ENCODE measurements at places on chromosomes 13 and 19.

DNA sequence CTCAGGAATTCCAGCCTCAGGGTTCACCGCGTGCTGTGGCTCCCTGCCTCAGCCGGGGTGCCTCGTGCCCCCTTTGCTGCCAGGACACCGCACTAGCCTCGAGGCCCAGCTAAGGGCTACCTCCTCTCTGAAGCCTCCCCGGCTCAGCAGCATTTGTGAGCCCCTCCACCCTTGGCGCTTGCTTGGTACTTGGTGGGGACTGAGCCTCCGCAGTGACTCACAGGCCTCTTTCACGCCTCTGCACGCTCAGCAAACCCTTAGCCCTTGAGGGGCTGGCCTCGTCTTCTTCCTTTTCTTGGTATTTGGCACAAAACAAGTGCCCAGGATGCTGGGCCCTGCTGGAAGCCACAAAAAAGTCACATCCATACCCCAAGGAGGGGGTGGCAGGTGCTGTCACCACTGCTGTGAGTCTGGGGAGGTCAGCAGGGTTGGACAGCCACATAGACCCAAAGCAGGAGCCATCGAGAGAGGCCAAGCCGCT, 85.4 kb upstream of the TM9SF2 start:
- H3K4me1 ChIP-seq = peaks cover 62% of the 10 kb centered on the region
- DNase-seq = no peak
- no peaks in the 10 kb centered on the region for H3K27me3 ChIP-seq

DNA sequence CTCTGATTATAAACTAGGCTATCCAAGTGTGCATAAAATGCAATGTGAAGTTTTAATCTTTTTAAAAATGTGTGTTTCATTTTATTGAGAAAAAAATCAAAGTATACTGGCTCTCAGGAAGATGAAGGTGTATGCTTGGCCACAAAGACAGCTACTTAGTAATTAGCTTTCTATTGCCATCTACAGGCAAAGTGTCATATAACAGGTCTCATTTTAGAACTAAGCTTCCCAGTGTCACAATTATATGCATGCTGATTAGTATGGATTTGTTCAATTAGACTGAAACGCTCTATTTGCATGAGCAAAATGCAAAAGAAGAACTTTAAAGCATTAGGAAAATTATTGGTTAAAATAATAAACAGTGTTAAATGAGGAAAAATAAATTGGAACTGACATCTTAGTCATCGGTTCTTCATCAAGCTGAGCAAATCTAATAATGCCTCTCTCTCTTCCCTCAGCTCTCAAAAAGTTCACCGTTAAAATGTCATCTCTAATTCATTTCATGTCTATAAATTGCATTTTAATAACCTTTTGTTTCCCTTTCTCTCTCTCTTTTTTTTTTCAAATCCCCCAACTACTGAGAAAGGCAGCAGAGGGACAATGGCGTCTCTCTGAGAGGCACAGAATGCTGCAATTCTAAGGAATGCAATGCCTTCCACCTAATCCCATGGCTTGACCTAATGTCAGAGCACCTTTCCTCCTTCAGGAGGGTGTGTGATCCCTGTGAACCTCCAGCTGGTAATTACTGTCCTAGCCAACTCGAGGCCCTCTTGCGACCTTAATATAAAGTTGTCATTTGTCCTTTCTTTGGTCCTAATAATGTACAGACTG, 313.1 kb upstream of the MAB21L1 start:
- H3K4me3 ChIP-seq = no peak overlapping the region
- H3K36me3 ChIP-seq = no peaks in the 10 kb centered on the region
- no peak for DNase-seq
- H3K27me3 ChIP-seq = no peaks in the 10 kb centered on the region

- H3K27me3 ChIP-seq = no peaks in the 10 kb centered on the region
- H3K36me3 ChIP-seq = no peaks in the 10 kb centered on the region
- no peaks in the 10 kb centered on the region for H3K4me1 ChIP-seq
- no peak for DNase-seq
- no peak overlapping the region for H3K4me3 ChIP-seq
Observed at GRCh38 chr13:37884674-37885073, 15.1 kb upstream of the TRPC4 start.

GRCh38 chr19:17406887-17407196, 1.4 kb upstream of the BST2 start:
- no peaks in the 10 kb centered on the region for H3K27me3 ChIP-seq
- no peak for DNase-seq
- peaks cover 12% of the 10 kb centered on the region for H3K4me1 ChIP-seq
- peak overlapping the region; percentile 67 for H3K4me3 ChIP-seq
- peak overlapping the region; percentile 81 for H3K27ac ChIP-seq
- no peaks in the 10 kb centered on the region for H3K36me3 ChIP-seq

DNA sequence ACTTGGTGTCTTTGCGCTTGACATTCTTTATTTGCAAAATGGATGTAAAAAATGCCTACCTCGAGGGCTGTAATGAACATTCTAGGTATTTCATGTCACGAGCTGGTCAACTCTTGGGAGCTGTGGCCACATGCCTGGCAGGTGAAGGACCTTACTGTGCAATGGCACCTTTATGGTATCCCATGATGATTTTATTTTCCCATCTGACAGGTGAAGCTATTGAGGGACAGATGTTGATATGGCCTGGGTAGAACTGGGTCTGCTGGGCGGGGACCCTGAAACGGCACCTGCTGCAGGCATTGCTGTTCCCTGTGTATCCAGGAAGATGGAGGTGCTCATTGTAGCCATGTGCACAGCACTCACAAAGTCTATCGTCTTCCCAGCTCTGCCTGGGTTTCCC, 332.2 kb downstream of the TEX29 start:
- no peak overlapping the region for H3K27ac ChIP-seq
- H3K4me1 ChIP-seq = no peaks in the 10 kb centered on the region
- no peak for DNase-seq
- H3K27me3 ChIP-seq = peaks cover 6% of the 10 kb centered on the region
- H3K4me3 ChIP-seq = no peak overlapping the region

DNA sequence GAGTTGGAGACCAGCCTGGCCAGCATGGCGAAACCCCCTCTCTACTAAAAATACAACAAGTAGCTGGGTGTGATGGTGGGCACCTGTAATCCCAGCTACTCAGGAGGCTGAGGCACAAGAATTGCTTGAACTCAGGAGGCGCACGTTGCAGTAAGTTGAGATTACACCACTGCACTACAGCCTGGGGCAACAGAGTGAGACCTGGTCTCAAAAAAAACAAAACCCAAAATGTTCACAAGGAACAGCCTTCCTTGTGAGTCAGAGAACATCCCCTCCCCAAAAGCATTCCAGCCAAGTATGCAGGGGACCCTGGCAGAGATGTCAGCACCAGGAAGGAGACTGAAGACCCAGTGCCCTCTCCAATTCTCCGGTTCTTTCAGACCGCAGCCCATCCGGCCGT, 314.9 kb upstream of the TSHZ3 start:
- H3K36me3 ChIP-seq = no peaks in the 10 kb centered on the region
- no peak overlapping the region for H3K4me3 ChIP-seq
- DNase-seq = no peak
- H3K27ac ChIP-seq = no peak overlapping the region

- no peaks in the 10 kb centered on the region for H3K4me1 ChIP-seq
- peaks cover 13% of the 10 kb centered on the region for H3K27me3 ChIP-seq
- no peak for DNase-seq
- no peak overlapping the region for H3K4me3 ChIP-seq
- H3K36me3 ChIP-seq = no peaks in the 10 kb centered on the region
Observed at GRCh38 chr19:33324628-33325027, 22.3 kb upstream of the CEBPA start.

- no peaks in the 10 kb centered on the region for H3K4me1 ChIP-seq
- no peak overlapping the region for H3K4me3 ChIP-seq
- no peak overlapping the region for H3K27ac ChIP-seq
- no peak for DNase-seq
- H3K36me3 ChIP-seq = no peaks in the 10 kb centered on the region
- no peaks in the 10 kb centered on the region for H3K27me3 ChIP-seq
Observed at GRCh38 chr19:8238251-8238650, 29.1 kb downstream of the CERS4 start.

- DNase-seq = no peak
- no peaks in the 10 kb centered on the region for H3K4me1 ChIP-seq
- no peak overlapping the region for H3K27ac ChIP-seq
- H3K36me3 ChIP-seq = no peaks in the 10 kb centered on the region
- H3K4me3 ChIP-seq = no peak overlapping the region
Observed at GRCh38 chr19:54670576-54671357, 8.0 kb downstream of the LILRB4 start.

- DNase-seq = no peak
- H3K36me3 ChIP-seq = no peaks in the 10 kb centered on the region
- H3K4me3 ChIP-seq = no peak overlapping the region
- no peak overlapping the region for H3K27ac ChIP-seq
Observed at GRCh38 chr13:101935828-101936227, 466.0 kb downstream of the FGF14 start.

- no peak overlapping the region for H3K4me3 ChIP-seq
- no peaks in the 10 kb centered on the region for H3K36me3 ChIP-seq
- no peak overlapping the region for H3K27ac ChIP-seq
- no peaks in the 10 kb centered on the region for H3K27me3 ChIP-seq
- DNase-seq = no peak
Observed at GRCh38 chr13:49020940-49021553, 45.3 kb downstream of the FNDC3A start.

- peak overlapping the region; percentile 82 for H3K27ac ChIP-seq
- DNase-seq = no peak
Observed at GRCh38 chr13:102774214-102774568, 605 bp upstream of the TEX30 start.

DNA sequence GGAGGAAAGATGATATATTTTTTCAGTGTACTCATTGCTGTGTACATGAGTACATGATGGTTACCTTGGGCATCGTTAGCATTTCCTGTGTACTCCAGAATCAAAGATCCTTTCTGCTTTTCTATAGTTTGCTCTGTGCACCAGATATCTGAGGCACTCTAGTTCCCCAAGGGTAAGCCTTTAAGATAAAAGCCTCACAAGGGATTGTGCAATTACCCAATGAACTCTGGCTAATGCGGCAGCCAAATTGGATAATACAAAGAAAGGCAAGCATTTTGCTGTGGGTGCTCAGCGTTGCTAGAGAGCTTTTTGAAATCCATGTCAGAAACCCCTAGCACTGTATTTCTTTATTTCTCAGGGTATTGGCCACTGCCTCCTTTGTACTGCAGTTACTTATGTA, 2.9 kb downstream of the CYSLTR2 start:
- H3K4me1 ChIP-seq = peaks cover 13% of the 10 kb centered on the region
- no peak overlapping the region for H3K27ac ChIP-seq
- no peaks in the 10 kb centered on the region for H3K36me3 ChIP-seq
- no peaks in the 10 kb centered on the region for H3K27me3 ChIP-seq
- DNase-seq = no peak

GRCh38 chr19:52685811-52686210, 47.7 kb upstream of the ZNF83 start:
- no peak overlapping the region for H3K4me3 ChIP-seq

DNA sequence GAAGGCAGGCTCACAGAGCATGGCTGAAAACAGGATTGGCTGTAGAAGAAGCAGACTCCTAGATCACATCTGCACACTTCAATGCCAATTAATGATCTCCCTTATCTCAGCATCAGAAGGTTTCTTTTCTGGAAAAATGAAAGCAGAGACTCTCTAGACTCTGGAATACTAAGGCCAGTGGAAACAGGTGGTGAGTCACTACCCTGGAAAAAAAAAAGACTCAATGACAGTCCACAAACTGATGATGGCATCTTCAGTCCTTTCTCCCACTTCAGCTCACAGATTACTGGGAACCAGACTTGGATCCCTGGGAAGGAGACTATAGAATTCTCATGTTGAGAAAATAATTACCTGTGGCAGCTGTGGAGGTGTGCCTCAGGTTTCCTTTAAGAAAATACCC, 47.5 kb upstream of the MBNL2 start:
- no peaks in the 10 kb centered on the region for H3K4me1 ChIP-seq
- no peak overlapping the region for H3K27ac ChIP-seq
- H3K36me3 ChIP-seq = no peaks in the 10 kb centered on the region
- DNase-seq = no peak

DNA sequence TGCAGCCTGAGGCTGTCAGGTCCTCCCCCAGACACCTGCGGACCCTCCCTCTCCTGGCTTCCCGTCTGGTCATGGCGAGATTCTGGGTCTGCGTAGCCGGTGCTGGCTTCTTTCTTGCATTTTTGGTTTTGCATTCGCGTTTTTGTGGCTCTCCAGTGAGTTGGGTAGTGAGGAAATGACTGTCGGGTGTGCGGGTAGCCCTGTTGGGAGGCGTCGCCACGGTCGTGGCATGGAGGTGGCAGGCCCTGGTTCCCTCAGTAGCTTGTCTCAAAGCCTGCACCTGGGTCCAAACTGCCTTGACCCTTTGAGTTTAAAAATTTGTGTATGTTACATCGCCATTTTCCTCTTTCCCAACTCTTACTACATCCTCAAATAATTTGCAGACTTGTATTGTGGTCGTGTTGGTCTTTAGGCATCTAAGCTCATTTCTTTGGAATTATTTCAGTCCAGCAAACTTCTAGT, 344 bp downstream of the NHLRC3 start:
- H3K27ac ChIP-seq = peak overlapping the region; percentile 75
- peaks cover 15% of the 10 kb centered on the region for H3K4me1 ChIP-seq
- H3K36me3 ChIP-seq = no peaks in the 10 kb centered on the region
- H3K4me3 ChIP-seq = peak overlapping the region; percentile 93
- peak; percentile 51 for DNase-seq
- H3K27me3 ChIP-seq = no peaks in the 10 kb centered on the region

DNA sequence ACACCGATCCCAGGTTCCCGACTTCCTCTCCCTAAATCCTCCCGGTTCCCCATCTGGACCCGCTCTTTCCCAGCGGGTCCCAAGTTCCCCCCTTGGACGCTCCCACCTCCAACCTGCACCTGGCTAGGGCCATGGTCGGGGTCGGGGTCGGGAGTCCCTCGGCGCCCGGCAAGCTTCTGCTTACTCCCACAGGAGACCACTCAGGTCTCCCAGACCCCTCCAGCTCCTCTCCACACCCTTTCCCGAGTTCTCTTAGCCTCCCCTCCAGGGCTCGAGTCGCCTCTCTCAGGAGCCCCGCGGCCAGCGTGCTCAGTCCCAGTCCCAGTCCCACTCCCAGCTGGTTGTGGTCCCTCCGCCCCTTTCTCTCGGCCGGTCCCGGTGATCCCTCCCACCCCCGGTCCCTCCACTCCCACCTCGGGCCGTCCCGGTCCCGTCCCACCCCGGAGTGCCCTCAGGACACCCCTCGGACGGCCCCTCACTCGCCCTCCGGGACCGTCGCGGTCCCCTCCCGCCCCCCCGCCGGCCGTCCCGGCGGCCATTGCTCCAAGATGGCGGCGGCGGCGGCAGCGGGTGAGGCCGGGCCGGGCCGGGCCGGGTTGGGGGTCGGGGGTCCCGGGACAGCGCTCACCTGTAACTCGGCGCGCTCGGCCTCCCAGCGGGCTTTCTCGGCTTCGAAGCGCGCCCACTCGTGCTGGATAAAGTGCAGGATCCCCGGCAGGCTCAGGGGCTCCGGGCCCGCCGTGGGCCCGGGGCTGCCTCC, at the start of gene FKRP:
Gene FKRP (plus strand): TSS at position 537 of the 760 bp plus-strand sequence. CDS start 9,394 bp downstream, outside the sequence.
- H3K27ac ChIP-seq = peak within 1 kb of the TSS; percentile 56
- peaks cover 59% of the 10 kb centered on the region for H3K4me1 ChIP-seq
- peak within 1 kb of the TSS; percentile 95 for H3K4me3 ChIP-seq
- no peaks in the 10 kb centered on the region for H3K27me3 ChIP-seq
- H3K36me3 ChIP-seq = peaks cover 3% of the 10 kb centered on the region
- DNase-seq = no peak

GRCh38 chr13:25286308-25286968, 850 bp downstream of the MTMR6 start:
- H3K4me1 ChIP-seq = peaks cover 17% of the 10 kb centered on the region
- H3K27ac ChIP-seq = peak overlapping the region; percentile 93
- H3K27me3 ChIP-seq = no peaks in the 10 kb centered on the region
- DNase-seq = peak; percentile 55
- no peaks in the 10 kb centered on the region for H3K36me3 ChIP-seq
- H3K4me3 ChIP-seq = peak overlapping the region; percentile 91

GRCh38 chr19:7434391-7434790, 54.4 kb downstream of the PEX11G start:
- no peaks in the 10 kb centered on the region for H3K27me3 ChIP-seq
- H3K4me3 ChIP-seq = no peak overlapping the region
- peaks cover 11% of the 10 kb centered on the region for H3K36me3 ChIP-seq
- H3K27ac ChIP-seq = no peak overlapping the region
- H3K4me1 ChIP-seq = no peaks in the 10 kb centered on the region
